Occipital lobe (tissue), 3 donors: ENCODE measurements at places on chromosomes 3 and 15. TPM values are rescaled to one million over a fixed set of nuclear protein-coding genes. Genes with fewer than 3 reads are reported as not detected.

GRCh38 chr15:64046421-64047153, at the start of gene DAPK2:
TSS of gene DAPK2 (minus strand) at chr15:64046485. CDS start at chr15:64040261, 6,224 bp downstream.
- DNase-seq = peak; percentile 46

DNA sequence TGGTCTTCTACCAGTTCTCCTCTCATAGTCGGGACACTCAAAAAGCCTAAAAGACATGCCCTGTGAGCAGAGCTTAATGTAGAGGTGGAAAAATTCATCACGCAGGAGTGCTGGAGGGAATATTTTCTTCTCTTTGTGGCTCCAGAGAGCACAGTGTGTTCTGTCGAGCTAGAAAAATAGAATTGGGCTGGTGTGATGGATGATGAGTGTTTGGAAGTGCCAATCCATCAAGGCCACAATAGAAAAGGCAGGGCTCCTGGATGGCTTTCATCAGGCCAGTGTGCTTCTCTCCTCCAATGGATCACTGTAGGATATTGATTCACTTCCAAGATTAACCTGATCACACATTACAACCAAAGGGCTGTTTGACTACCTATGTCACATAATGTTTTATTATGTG, 65.7 kb downstream of the CD47 start:
- DNase-seq = no peak

DNA sequence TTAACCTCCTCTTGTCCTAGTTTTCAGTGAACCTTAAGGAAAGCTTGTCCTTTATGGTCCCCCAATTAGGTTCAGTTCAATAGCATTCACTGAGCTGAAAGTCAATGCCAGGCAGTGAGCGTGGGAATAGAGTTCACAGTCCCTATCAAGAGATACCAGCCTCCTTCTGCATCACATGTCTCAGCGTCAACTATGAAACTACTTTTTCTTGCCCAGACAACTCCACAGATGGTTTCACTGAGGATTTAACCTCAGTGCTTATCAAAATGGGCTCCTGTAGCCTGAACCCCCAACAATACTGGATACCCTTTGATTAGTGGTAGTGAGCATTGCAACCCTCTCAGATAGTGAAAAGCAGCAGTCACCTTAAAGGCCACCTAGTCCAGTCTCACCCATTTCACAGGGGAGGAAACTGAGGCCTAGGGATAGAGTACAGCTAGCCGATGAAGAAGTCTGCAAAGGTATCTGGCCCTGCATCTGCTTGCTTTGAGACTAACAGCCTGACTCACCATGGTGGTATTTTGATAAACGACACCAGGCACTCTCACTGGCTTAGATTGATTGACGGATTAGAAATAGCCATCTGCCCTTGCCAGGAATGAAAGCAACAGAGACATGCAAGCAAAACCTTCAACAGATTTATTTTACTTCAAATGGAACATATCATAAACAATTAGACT, 1.6 kb upstream of the UBA3 start:
- no peak for DNase-seq

DNA sequence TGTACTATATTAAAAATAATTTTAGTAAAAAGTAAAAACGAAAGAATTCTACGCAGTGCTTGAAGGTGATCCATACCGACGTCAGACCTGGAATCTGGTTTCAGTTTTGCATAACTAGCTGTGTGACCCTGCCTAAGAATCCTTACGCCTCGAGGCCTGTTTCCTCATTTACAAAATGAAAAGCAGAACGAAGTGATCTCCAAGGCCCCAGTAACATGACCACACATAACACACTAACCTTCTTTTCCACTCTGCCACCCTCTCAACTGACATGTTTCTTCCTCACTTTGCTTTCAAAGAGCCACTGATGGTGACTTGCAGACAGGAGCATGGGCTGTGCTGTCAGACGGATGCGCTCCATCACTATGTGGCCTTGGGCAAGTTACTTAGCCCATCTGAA, 4.8 kb downstream of the MESD start:
- no peak for DNase-seq

DNA sequence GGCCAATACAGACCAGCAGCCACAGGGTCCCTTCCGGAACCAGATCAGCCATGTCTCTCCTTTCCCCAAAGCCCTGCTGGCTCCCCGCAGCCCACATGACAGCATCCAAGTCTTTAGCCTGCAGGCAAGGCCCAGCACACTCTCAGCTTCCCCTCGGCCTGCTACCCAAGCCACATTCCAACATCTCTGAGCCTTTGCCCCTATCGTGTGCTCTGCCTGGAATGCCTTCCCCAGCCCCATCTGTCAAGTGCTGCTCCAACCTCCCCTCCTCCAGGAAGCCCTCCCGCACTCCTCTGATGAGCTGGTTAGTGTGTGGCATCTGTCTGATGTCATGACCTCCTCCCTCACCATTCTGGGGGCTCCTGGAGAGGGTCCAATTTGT, 8.5 kb downstream of the PLXND1 start:
- DNase-seq = no peak

DNA sequence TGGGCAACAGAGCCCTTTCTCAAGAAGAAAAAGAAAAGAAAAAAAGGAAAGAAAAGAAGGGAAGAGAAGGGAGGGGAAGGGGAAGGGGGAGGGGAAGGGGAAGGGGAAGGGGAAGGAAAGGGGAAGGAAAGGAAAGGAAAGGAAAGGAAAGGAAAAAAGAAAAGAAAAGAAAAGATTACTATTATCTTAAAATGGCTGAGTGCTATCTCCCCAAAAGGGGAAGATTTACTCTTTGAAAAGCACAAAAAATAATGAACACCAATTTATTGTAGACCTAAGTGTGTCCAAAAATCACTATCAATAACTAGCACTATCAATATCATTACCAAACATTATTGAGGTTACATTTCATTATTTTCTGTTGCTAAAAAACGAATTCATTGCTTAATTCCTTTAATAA, 89.0 kb downstream of the ATP1B3 start:
- no peak for DNase-seq

GRCh38 chr15:32706704-32707103, 11.1 kb upstream of the GREM1 start:
- DNase-seq = no peak

LARP6 gene
- total RNA-seq = 21.5 TPM

ACY1 gene
- total RNA-seq = 2.8 TPM

LAMB2 gene
- 47.6 TPM for total RNA-seq
